ENCODE measurements at places on chromosomes 12 and 14.
A peak's percentile ranks its signal among the peaks of the same experiment; 100 is the strongest.

DNA sequence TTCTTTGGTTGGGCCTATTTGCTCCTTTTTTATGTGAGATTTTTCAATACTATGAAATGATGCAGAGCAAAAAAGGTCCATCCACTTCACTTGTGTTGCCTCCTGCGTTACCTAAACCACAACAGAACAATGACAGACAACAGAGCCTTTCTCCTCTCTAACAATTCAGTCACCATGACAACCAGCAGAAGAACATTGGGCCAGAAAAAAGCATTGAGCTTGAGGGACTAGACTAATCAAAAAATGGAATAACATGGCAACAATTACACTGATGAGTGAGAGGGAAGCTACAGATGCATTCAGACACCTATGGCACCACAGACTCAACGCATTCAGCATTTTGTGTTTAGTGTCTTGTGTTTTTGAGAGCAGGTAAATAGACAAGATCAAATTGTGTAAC, 44.6 kb upstream of the PTCSC3 start:
- DNase-seq = no peak

- DNase-seq = no peak
Observed at GRCh38 chr12:94041850-94042249, 106.5 kb upstream of the PLXNC1 start.

- DNase-seq = peak; percentile 6
Observed at GRCh38 chr14:78157494-78158437, 12.4 kb upstream of the NRXN3 start.

GRCh38 chr12:132456186-132456943, 33.6 kb upstream of the FBRSL1 start:
- no peak for DNase-seq

DNA sequence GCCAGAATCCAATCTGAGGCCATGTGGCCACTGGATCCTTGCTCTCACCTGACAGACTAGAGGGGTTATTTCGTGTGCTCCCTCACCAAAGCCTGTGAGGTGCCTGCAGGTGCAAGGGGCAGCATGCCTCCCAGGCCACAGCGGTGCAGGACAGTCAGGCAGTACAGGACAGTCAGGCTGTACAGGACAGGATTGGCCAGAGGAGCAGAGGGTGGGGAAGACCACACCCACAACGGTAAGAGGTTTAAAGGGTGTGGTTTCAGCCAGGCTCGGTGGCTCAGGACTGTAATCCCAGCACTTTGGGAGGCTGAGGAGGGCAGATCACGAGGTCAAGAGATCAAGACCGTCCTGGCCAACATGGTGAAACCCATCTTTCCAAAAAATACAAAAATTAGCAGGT, 3.1 kb upstream of the BRF1 start:
- no peak for DNase-seq

DNA sequence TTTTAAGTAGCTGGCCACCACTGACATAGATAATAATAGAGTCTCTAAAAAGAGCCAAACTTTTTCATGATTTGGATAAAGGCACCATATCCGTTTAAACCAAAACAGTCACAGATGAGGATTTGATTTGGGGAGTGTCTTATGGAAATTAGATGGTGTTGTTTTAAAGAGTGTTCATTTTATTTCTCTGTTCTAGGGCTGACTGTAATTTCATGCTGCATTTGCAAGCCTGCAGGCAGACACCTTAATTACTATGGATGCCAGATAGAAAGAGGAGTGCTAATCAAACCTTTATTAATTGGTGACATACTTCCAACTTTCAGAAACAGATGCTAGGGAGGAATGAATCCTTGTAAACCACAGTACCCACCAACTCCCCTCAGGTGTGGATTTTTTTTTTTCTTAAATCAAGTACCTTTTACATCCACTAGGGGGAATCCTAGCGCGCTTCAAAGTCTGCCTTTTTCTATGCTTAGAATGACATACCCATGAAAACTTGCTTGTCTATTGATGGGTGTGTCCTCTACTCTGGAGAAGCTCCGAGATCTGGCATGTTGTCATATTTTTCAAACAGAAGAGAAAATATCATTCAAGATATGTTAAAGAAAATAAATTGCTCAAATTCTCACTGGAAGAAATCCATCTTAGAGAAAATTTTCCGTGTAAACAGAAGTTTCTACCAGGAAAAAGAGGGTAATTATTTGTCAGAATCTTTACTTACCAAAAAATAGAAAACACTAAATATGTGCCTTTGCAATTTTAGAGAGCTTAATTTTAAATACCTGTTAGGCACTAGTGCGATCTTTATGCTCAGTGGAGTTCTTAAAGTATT, 14.2 kb upstream of the PLXNC1 start:
- DNase-seq = peak; percentile 67

DNA sequence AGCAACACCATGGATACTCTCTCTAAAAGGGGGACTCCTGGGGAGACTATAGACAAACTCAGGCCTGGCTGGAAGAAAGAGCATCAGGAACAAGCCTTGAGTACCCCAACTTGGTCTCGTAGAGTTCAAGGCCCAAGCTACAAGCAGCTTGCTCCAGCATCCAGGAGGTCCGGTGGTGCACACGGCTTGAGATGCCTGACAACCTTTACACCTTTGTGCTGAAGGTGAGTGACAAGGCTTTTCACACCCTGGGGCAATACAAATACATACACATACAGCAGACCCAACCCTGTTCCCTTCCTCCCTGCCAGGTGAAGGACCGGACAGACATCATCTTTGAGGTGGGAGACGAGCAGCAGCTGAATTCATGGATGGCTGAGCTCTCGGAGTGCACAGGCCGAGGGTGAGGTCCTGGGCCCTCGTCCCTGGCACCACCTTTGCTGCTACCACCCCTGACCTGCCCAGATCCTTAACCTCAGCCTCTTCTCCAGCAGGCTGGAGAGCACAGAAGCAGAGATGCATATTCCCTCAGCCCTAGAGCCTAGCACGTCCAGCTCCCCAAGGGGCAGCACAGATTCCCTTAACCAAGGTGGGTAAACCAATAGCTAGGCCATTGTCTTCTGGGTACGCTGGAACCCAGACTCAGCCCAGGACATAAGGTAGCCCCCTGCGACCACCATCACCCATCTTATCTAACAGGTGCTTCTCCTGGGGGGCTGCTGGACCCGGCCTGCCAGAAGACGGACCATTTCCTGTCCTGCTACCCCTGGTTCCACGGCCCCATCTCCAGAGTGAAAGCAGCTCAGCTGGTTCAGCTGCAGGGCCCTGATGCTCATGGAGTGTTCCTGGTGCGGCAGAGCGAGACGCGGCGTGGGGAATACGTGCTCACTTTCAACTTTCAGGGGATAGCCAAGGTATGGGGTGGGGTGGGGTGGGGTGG, 41.2 kb downstream of the SH2B3 start:
- no peak for DNase-seq

GRCh38 chr12:106819991-106820390, 45.5 kb downstream of the RIC8B start:
- no peak for DNase-seq

DNA sequence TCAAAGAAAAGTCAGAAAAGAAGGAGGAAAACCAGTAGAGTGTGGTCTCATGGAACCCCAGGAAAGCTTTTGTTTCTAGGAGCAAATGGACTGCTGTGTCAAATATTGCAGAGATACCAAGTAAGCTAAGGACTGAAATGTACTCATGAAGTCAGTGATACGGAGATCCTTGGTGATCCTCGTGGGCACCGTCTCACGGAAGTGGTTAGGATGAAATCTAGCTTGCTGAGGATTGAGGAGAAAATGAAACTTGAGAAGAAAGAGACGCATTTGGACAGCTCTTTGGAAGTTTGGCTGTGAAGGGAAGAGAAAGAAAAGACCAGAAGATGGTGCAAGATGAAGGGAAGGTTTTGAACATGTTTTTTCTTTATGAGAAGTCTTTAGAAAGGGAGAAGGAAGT, 104.0 kb upstream of the CCND2 start:
- DNase-seq = peak; percentile 52

DNA sequence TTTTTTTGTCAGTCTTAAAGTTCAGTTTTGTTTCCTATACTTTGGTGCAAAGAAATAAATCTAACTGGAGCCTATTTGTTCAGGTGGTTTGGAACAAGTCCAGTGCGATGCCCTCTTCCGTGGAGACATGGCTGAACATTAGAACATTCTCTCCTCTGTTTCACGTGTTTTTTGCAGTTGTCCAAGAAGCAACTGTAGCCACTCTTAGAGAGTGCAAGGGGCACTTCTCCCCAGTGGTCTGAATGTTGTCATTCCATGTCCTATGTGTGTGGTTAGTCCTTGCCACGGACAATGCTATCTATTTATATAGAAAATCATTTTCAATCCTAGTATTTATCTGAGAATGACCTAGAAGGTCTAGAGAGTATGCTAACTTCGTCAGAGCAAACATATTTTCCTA, 1232.5 kb upstream of the SEL1L start:
- no peak for DNase-seq

GRCh38 chr12:122079033-122079531, 526 bp downstream of the MLXIP start:
- DNase-seq = peak; percentile 48

GRCh38 chr14:70489579-70490200, 37.7 kb downstream of the ADAM21 start:
- DNase-seq = no peak

DNA sequence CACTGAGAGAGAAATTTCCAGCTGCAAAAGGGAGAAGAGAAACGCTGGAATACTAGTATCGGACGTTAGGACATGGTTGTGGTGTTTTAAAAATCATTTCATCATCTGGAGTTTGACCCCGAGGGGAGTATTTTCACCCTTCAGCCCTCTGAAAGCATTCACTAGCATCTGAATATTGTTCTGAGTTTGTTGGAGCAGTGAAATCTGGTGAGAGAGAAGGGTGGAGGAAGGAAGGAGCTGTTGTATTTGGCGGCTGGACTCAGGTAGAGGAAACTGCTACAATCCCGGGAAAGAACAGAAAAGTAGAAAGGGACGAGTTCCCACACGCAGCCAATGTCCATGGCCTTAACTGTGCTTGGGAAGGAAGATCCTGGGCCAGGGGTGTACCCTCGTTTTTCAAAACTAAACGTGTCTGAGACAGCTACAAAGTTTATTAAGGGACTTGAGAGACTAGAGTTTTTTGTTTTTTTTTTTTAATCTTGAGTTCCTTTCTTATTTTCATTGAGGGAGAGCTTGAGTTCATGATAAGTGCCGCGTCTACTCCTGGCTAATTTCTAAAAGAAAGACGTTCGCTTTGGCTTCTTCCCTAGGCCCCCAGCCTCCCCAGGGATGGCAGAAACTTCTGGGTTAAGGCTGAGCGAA, 896 bp upstream of the CDKN1B start:
- DNase-seq = no peak

DNA sequence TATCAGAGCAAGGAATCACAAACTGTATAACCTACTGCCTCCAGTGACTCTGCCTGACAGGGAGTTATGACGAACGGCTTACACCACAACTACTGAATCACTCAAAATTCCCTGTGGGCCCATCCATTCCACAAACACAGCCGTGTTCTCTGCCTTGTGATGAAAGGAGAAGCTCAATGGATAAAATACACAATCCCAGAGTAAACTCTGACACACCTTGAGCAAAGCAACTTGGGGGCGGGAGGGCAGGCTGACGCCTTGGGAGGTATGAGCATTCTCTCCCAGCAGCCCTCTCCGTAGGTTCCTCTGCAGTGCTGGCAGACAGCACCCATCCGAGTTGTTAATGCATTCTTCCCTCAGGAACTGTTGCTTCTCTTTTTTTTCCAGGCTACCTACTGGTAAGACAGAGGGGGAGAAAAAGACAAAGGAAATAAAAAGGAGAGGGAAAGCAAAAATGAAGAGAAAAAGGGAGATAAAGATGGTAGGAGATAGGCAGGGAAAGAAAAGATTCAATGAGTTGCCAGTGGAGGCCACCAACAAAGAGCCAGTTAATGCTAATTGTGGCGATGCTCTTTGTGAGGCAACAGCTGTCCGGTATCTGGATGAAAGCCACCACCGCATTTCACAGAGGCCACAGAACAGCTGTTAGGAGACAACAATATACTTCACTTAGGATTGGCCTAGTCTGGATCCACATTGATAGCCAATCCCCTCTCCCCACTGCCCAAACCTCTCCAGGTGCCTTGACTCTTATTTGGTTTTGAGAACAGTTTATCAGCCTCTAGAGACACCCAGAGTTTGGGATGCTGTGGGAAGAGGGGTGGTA, 4.7 kb upstream of the DIO2 start:
- no peak for DNase-seq

GRCh38 chr12:76311796-76312195, 36.4 kb downstream of the BBS10 start:
- peak; percentile 76 for DNase-seq

- no peak for DNase-seq
Observed at GRCh38 chr12:112134731-112135130, 9.4 kb downstream of the TRAFD1 start.

DNA sequence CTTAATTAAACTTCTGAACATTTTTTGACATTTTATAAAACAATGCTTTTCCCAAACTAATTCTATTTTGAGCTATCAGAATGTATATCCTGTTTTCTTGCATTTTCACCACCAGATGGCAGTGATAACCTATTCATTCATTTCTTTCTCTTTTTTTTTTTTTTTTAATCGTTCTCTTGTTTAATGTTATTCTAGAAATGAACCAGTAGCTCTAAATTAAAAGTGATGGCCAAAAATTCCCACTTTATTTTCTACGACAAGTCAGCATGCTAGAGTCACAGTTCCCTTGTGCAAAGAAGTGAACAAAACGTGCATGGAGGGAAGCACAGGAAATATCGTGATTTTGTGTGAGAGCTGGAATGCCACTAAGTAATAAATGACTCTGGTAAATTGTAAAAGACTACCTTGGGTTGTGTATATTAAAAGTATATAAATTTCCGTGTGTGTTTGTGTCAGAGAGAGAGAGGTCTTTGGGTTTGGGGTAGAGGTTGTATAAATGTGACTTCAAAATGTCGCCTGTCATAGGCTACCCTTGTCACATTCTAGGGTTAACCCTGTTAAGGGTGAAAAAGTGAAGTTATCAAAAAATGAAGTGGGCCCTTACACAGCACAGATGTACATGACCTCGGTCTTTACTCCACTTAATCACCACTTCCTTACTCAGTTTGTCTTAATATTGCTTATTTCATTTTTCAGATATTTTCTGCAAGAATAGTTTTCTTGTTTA, 40.4 kb upstream of the LDHB start:
- peak; percentile 35 for DNase-seq

GRCh38 chr12:118060301-118061010, 523 bp downstream of the WSB2 start:
- peak; percentile 67 for DNase-seq

DNA sequence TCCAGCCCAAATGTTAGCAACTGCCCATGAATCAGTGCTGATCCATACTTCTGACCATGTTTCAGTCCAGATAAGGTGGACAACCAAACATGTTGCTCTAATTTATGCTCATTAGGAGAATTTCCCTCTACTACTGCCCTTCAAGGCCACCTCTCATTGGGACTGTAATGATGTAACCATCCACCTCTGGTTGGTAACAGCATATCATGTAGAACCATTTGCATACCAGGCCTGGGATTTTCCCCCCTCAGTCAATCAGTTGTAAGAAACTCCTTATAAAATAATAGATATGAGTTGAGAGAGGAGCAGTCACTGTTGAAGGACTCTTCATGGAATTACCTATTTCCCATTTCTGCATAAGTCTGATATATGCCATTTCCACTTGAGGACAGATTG, 17.8 kb upstream of the YAF2 start:
- peak; percentile 11 for DNase-seq
